Vagina (tissue), 2 donors: ENCODE measurements at places on chromosomes 7 and 10. TPM values are rescaled to one million over a fixed set of nuclear protein-coding genes. Genes with fewer than 3 reads are reported as not detected.

The ECHDC3 gene
- total RNA-seq: 44.2 TPM

DNA sequence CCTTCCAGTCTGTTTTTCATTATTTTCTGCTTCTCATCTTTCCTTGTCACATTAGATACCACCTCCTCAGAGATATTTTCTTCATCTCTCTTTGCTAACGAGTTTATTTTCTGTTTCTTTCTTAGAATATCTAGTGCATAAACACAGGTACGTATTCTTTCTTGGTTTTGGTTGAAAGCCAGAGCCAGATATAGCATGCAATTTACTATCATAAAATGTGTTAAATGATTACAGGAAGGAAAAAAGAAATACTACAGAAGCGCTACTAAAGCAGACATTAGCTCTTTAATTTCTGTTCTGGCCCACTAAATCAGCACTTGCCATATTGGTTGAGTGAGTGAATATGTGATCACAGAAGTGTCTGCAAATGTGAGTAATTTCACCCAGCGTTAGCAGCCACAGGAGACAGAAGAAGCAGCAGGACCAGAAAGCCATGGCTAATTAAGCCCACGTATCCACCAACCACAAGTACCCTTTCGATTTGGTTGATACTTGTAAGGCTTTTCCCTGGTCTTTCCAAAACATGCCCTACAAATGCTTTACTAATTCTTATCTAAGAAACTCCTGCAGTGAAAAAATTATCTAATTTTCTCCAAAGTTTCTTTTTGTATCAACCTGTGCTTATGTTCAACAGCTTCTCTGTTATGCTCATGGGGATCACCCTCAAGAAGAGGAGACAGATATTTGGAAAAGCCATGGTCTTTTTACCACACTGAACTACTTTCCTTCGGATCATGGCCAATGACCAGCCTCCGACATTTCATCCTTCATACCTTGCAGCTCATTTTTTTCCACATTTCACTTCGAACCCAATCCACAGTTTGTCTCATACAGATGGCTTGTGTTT lies 23.1 kb upstream of the MACC1 start:
- DNase-seq: no peak

GRCh38 chr7:88355011-88355410 lies 48.3 kb upstream of the STEAP4 start:
- no peak for DNase-seq

The TMEM213 gene
- not detected for total RNA-seq

The ALOX5 gene
- 22.8 TPM for total RNA-seq

- DNase-seq: no peak
These were observed 140.6 kb downstream of the KIAA1217 start for GRCh38 chr10:24349379-24350001.

DNA sequence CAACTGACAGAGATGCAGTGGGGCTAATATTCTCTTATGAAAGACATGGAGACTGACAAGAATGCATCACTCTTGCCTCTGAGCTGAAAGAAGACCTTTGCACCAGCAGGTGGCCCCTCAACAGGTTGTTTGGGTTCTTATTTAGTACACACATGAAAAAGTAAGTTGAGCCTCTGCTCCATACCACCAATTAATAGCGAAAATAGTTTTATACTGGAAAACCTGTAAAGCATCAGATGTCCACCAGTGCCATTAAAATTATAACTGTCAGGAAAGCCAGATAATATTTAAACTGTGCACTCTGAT lies 26.3 kb upstream of the FAM13C start:
- DNase-seq: no peak

The PHYHIPL gene
- total RNA-seq: 2.0 TPM

GRCh38 chr7:27697861-27698430 lies 35.3 kb upstream of the HIBADH start:
- no peak for DNase-seq

- no peak for DNase-seq
These were observed 41.0 kb upstream of the AMPH start for GRCh38 chr7:38671911-38672905.

The STAG3 gene
- total RNA-seq: not detected

DNA sequence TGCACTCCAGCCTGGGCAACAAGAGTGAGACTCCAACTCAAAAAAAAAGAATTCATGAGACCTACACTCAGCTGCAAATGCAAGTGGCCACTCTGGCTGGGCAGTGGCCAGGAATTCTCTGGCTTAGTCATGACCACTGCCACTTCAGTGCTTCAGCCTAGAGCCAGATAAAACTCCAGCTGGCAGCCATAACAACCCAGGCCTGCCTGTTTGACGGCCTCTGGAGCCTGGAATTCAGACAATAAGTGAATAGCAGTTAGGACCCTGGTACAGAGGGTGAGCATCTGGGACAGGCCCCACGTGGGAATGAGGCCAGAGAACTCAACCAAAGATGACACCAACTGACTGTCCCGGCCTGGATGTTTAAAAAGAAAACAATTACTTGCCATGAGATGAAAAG lies 18.9 kb downstream of the RCC1L start:
- no peak for DNase-seq
